Putamen (tissue), 1 donor: ENCODE measurements at places on chromosomes 16 and 17.
A peak's percentile ranks its signal among the peaks of the same experiment; 100 is the strongest.

GRCh38 chr17:68384941-68385340 lies 72.4 kb downstream of the WIPI1 start:
- DNase-seq = no peak

GRCh38 chr16:47528431-47528830 lies 67.3 kb downstream of the PHKB start:
- DNase-seq = no peak

DNA sequence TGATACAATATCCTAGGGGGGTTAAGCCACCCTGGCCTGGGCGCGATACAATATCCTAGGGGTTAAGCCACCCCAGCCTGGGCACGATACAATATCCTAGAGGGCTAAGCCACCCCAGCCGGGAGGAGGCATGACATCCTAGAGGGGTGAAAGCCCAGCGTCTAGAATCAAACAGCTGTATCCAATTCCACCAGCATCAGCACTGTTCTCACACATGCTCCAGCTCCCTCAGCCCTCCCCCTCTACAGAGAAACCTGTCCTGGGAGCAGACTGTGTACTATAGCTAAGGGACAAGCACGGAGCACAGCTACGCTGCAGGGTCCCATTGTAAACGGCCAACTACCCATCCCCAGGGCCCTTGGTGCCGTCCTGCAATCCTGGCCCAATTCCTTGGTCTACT lies 6.2 kb downstream of the GINS2 start:
- no peak for DNase-seq

GRCh38 chr16:49602201-49602975 lies 228.8 kb downstream of the C16orf78 start:
- no peak for DNase-seq

DNA sequence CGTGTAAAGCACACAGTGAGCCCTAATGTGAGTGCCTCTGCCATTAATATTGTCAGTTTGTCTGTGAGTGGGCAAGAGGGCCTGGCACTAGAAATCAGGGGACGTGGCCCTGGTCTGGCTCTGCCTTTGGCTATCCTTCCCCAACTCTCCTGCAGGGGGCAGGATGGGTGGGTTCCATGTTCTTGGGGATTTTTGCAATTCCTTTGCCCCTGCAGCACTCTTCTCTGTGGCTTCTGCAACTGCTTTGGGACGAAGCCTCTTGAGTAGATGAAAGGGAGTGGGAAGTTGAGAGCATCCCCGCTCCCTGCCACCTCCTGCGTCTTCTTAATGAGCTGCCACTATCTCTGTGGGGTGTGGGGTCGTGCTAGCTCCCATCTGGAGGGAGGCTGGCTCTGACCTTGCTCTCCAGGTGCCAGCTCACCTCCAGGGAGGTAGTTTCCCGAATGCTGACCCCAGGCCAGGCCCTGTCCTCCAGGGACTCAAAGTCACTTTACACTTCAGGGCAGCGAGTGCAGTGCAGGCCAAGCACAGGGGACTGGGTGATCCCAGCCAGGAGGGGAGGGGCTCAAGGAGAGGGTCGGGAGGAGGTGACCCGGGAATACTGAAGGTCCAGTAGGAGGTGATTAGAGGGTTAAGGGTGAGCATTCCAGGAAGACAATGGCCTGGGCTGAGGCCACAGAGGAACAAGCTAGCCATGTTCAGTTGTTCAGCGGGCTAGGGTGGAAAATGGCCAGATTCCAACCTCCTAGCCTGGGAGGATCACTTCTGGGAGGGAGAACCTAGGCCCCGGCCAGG lies 121.0 kb upstream of the NLRP1 start:
- no peak for DNase-seq

DNA sequence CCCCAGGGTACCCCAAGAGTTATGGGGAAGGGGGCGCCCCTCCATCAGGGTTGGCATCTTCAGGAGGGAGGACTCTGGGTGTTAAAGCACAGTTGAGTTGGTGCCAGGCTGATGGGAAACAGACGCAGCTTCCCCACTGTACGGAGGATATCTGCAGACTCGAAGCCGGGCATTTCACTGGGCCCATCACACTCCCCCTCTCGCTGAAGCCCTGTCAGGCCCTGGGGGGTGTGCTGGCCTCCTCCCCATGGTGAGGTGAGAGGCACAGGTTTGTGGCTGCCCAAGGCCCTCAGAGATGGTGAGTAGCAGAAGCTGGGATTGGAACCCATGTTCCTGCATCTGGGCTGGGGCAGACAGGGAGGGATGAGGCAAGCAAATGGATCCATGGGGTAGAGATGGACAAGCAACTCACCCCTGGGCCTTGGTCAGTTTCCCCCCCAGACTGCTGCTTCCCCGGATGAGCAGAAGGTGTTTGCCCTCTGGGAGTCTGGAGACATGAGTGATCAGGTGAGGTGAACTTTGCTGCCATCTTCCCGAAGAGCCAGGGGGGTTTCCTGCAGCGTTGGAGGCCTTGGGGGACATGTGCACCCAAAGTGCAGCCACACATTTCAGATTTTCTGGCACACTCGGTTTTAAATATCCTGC lies 31.0 kb downstream of the POLR3E start:
- DNase-seq = no peak

DNA sequence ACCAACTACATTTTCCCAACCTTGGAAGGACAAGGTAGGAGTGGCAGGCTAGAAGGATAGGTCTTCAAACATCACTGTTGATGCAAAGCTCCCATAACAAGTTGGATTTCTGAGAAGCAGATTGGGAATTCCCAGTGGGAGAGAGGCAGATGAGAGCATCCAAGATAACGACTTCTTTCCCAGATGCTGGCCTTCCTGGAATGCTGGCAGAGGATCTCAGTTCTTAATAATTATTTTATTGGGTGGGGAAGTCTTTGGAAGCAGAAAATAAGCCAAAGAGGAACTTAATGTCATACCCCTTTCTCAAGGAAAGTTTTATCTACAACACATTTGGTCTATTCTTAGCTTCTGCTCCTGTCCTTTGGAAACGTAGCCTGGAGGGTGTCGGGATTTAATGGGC lies 64.5 kb downstream of the MPRIP start:
- DNase-seq = no peak

- no peak for DNase-seq
Measured at GRCh38 chr16:19523184-19523558, 571 bp upstream of the CCP110 start.

DNA sequence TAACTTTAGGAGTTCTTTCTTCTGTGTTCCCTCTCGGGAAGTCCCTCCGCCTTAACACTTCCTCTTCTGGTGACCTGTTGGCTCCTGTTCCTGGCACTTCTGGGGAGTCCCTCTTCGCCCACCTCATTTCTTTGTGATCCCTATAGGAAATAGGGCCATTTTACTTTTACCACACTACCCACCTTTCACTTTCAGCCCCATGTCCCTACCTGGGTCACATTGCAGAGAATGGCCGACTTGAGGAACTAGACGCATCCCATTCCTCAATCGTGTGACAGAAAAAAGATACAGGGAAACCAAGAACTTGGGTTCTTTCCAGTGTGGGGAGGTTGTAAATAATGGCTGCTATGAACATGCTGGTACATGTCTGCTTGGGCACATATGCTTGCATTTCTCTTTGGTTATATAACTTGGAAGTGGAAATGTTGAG lies 6.6 kb downstream of the IL21R start:
- DNase-seq = no peak

GRCh38 chr16:49048557-49048956 lies 233.1 kb downstream of the CBLN1 start:
- peak; percentile 68 for DNase-seq

DNA sequence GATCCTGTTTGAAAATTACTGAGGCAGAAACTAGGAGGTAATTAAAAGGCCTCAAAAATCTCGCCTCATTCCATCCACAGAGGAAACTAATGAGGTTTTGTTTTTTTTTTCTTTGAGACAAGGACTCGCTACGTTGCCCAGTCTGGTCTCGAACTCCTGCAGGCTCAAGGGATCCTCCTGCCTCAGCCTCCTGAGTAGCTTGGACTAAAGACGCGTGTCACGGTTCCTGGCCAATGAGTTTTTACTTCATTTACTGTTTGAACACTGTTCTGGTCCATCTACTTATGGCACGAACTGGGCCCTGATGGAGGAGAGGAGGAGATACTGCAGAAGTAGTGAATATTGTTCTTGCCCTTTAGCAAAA lies 600 bp upstream of the BLTP2 start:
- no peak for DNase-seq

DNA sequence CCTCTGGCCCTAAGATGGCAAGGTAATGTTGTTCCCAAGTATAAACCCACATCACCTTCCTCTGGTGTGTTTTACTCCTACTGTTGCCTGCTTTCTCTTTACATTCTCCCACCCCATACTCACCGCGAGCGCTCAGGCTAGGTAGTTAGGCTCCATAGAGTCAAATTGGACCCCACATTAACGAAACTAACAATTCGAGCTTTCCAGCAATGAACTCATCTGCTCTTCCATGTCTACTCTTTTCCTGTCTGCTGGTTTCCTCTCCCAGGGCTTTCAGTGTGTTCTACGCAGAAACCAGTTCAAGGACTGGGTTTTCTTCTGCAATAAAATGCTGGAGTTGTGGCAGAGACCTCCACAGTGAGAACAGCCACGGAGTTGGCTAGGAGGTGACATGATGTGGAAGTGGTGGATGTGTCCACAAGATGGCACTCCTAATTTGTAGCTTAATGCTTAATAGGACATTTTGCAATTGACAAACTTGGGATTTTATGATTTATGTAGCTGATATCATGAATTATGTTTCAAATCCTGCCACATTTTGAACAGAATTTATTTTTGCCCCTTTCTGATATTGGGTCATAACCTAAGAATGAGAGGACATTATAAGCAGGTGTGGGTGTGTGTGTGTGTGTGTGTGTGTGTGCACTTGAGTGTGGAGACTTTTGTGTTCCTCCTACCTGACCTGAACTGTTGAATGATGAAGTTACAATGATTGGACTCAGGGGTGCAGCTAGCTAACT lies 2.2 kb upstream of the UQCRC2 start:
- DNase-seq = no peak

DNA sequence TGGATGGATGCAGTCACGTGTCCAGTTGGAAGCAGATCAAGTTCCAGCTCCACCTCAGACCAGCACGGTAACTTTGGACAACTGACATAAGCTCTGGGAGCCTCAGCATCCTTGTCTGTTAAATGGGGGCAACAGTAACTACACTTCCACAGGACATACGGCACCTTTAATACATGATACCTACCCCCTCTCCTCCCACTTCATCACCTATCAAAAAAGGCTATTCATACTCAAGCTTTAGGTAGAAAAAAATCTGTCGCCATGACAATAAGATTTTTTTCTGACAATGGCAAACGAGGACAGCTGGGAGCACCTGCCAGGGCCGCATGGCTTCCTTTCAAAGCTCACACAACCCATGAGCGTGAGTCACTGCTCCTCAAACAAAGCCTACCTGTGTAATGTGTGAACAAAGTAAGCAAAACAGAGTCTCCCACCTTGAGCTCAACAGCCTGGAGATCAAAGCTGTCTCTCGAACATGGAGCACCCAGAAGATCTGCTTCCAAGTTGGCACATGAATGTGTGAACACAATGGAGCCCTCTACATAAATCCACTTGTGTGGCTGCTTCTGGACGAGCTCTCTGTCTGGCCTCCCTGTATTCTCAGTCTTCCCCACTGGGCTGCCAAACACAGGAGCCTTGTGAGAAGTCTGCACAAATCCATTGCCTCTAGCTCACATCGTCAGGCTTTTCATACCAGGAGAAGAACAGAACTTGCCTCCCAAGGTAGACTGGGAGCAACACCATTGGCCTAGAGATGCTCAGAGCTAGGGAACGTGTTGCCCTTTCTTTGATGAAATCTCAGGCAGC lies 459.7 kb downstream of the SOX9 start:
- DNase-seq = peak; percentile 81

DNA sequence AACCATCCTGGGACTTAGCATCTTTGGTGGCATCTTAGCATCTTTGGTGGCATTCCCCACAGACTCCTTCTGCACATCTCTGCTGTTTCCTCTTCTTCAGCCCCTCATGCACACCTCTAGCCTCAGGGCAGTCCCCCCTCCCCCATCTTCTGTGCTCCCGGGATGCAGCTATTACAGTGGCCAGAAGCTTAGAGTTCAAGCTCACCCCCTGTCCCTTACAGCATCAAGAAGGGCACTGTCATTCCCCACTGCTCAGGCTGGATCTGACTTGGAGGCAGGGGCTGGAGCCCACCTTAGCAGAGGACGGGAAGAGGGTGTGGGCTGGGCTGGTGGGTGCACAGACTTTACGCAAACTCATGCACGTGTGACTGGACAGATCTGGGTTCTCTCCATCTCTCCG lies 650 bp downstream of the EPN3 start:
- DNase-seq = no peak

DNA sequence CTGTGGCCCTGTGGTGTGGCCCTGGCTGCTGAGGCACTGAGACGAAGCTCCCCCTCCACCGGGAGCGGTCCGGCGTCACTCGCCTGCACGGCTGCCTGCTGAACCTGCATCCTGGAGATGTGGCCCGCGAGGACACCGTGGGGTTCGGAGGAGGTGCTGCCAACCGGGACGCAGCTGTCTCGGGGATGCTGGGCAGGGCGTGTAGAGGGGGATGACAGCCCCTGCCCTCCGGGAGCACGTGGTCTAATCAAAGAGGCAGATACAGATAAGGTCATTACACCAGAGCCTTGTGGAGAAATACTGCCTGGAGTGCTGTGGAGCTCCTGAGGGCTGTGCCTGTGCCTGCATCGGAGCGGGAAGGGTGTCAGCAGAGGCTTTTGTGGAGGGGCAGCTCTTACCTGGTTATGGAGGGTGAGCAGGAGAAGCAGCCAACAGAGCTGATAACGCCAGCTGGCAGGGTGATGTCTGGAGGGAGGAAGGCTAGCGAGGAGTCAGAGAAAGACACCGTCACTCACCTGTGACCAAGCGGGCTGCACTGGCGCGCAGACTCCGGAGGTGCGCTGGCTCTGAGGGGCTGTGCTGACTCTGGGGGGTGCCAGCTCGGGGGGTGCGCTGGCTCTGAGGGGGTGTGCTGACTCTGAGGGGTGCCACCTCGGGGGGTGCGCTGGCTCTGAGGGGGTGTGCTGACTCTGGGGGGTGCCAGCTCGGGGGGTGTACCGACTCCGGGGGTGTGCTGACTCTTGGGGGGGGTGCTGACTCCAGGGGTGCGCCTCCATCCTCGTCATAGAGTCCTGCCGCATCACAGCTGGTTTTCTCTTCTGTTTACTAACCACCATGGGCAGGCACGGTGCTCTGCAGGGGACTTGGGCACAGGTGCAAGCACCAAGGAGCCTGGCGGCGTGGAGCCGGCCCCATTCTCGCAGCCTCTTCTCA lies 104.7 kb upstream of the CHMP6 start:
- DNase-seq = no peak

- DNase-seq = no peak
Measured at GRCh38 chr16:86794216-86794864, 216.0 kb downstream of the FOXL1 start.

- DNase-seq = no peak
Measured at GRCh38 chr17:66920950-66921349, 43.6 kb upstream of the CACNG4 start.
